ENCODE measurements at places on chromosomes 1 and 21.

DNA sequence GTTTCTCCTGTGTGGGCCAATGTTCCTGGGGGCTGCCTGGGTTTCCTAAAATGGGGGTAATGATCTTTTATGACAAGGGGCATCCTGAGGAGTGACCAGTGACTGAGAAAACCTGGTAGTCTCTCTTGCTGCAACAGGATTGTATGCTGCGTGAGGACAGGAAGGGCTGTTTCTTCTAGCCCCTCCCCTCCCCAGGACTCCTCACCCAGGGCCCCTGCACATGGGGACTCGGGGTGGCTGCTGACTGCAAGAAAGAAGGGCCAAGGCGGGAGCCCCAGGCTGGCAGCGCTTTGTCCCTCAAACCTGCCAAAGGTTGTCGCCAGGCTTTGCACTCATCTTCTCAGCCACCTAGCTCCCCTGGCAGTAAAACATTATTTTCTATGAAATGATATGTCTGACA lies 442.4 kb downstream of the CAMTA1 start:
- DNase-seq = no peak

DNA sequence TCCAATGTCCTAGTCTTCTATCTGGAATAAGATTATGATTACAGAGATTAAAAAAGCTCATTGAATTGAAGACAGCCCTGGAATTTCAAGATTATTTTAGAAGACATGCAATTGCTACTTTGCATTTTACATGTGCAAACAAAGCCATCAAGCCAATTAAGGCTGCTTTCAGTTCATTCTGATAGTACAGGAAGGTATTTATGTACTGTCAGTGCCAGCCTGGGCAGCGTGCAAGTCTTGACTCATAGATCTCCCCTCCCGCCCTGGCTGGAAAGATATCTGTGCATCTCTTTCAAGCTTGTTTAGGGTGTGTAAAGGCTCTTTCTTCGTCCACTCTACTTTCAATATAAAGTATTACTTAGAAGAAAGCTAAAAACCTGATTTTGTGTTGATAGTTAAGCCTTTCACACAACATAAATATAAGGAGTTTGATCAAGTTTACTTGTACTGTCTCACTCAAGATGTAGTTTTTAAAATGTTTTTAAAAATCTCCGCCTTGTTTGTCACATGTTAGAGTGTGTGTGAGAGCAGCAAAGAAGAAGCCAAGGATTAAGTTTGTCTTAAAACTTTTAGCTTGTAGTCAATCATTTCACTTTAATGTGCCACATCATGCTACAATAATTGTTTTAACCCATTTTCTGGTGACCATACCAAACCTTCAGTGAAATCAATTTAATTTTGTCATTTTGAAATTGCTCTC lies 13.6 kb upstream of the LYPLAL1 start:
- DNase-seq = no peak

GRCh38 chr21:46252840-46253239 lies 24.3 kb upstream of the LSS start:
- no peak for DNase-seq

- no peak for DNase-seq
These were observed 40.3 kb downstream of the RGS5 start for GRCh38 chr1:163162381-163162914.

- no peak for DNase-seq
These were observed 833.4 kb upstream of the ADGRL4 start for GRCh38 chr1:79839882-79840281.

DNA sequence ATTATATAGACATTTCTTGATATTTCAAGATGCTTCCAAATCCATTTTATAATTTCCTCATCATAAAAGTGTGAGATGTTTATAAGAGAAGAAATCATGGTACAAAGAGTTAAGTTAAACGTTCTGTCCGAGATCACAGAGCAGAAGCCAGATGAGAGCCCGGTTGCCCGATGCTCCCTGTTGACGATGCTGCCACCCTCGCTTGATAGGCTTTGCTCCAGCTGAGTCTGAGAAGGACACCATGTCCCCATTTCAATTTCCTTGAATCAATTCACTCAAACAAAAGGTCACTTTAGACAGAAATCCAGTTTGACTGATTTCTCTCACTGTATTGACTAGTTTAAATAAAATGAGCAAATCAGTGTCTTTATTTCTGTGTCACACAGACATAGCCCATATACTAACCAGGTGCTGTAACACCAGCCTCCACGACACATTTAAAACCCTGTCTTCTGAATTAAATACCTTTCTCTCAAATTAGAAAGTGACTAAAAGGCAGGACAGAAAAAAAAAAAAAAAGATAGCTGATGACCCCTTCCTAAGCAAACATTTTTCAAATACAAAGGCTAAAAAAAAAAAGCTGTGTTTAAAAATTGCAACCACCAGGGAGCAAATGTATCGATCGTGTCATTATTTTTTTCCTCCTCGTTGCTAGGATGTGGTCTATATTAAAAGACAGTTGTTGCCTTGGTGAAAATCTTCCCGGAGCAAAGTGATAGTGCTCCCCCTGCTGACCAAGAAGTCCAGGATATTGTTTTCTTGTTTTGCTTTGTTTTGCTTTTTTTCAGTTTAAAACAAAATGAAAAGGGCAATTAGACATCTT lies 35.2 kb downstream of the DNASE2B start:
- DNase-seq = peak; percentile 74

- DNase-seq = no peak
These were observed 17.7 kb upstream of the QSOX1 start for GRCh38 chr1:180136968-180137356.

- no peak for DNase-seq
These were observed 11.9 kb upstream of the MRPL55 start for GRCh38 chr1:228120857-228121489.

DNA sequence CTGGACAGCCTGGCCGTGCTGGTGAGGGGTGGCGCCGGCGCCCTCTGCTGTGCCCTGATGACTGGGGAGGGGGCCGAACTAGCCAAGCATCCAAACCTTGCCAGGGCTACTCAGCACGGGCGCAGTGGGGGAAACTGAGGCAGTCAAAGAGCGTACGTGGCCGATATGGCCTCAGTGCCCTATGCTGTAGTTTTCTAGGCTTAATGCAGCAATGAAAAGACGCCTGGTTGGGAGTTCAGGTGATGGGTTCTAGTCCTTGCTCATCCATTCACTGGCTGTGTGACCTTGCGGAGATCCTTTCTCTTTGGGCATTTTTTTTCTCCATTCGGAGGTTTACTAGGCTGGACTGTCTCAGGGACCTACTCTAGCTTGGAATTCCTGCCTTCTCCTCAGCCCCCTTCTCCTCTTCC lies 822 bp downstream of the MTX1 start:
- no peak for DNase-seq

DNA sequence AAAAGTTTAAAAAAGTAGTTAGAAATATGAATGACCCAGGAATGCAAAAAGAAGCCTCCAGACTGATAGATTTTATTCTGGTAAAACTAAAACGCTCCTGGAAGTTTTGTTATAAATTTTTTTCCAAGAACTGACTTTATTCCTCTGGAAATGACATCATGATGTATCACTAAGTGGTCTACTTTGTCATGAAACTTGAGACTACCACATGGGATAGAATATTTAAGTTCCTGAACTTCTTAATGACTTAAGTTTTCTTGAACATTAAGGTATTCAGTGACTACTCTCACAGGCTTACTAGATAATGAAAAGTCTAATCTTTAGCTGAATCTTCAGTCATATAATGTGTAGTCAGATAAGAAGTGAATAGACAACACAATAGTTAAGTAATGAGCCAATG lies 842.2 kb downstream of the USP25 start:
- DNase-seq = no peak

DNA sequence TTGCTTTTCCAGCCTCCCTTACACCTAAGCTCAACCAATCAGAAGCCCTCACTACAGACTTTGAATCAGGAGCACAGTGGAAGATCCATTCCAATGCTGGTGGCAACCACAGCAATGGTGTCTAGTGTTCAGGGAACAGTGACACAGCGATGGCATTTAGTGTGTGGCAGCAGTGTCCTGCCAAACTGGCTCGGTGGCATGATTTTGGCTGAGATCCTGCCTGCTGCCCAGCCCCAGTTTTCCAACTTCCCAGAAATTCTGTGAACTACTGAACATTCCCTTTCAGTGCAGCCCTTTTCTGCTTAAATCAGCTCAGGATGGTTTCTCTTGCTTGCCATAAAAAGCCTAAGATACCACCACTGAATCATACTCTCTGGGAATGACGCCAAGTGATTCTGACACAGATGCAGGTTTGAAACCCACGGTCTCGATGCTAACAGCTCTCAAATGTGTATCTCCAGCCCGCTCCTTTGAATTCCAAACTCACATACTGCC lies 8.8 kb downstream of the ASAP3 start:
- DNase-seq = no peak

DNA sequence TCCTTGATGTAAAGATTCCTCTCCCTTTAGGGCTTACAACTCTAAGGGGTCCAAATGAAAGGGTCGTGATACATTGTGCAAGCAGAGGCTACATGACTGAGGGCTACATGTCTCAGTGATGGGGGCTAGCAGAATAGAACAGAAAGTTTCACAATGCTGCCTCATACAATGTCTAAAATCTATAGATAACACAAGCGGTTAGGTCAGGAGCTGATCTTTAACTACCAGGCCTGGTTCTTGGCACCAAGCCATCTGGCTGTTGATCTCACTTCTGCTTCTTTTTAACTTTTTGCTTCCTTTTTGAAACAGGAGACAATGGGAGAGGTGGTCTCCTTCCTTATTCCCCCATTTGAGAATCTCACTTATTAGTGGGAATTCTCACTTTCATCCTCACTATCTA lies 710.2 kb downstream of the AMY1C start:
- DNase-seq = no peak

DNA sequence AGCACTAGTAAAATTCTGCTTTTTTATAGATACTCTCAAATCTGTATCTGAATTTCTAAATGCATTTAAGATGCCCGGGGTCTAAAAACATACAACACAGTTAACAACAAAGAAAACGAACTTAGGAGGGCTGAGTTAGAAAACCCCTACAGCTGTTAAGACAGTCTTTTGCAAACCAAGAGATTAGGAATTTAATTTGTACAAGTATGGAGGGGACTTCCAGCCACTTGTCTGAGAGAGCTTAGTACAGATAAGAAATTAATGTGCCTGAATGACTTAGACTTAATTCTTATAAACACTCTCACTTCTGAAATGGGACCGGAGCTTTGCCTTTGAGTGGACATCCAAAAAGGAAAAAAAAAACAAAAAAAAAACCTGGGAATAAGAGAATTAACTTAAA lies 61.6 kb downstream of the SMYD3 start:
- no peak for DNase-seq

GRCh38 chr1:37866491-37866890 lies 7.1 kb upstream of the MTF1 start:
- no peak for DNase-seq

- no peak for DNase-seq
These were observed 239.7 kb downstream of the PTPRC start for GRCh38 chr1:198878566-198878965.

All from activated CD4-positive, alpha-beta T cell treated with anti-CD3 and anti-CD28 coated beads, Interleukin-2, amount 50 U/mL, for 16 hours (primary cell).